ENCODE measurements at places on chromosomes 2 and 18.

DNA sequence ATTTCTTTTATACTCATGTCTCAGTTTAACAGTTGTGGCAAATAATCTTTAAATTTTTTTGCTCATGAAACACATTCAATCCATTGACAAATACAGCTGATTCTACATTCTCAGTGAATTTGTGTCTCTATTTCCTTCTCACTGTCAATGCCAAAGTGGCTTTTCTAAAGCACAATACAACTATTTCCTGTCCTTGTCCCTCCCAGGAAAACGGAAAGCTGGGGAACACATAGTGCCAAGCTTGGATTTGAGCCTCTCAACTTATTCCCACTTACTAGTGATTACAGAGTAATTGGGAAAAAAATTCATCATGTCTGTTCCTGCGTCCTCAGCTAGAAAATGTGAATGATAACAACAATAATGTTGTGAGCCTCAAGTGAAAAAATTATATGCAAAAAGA, 899.7 kb upstream of the CDH2 start:
- DNase-seq: no peak

GRCh38 chr2:86314125-86314524, 23.3 kb downstream of the REEP1 start:
- peak; percentile 32 for DNase-seq

GRCh38 chr2:86649119-86649947, 25.7 kb upstream of the RNF103 start:
- DNase-seq: no peak

DNA sequence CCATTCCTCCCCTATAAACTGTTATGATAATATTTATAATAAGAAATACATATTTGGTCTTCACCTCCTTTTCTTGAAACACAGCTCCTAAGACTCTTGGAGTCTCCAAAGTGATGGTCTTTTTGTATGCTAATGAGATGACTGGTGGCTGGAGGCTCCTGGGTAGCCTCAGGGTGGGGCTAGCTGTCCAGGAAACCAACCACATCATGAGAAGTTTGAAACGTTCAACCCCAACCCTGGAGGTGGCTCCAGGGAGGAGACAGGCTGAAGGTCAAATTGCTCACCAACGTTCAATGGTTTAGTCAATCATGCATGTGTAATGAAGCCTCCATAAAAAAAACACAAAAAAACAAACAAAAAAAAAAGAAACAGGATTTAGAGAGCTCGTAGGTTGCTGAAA, 298.7 kb upstream of the MGAT5 start:
- DNase-seq: no peak

DNA sequence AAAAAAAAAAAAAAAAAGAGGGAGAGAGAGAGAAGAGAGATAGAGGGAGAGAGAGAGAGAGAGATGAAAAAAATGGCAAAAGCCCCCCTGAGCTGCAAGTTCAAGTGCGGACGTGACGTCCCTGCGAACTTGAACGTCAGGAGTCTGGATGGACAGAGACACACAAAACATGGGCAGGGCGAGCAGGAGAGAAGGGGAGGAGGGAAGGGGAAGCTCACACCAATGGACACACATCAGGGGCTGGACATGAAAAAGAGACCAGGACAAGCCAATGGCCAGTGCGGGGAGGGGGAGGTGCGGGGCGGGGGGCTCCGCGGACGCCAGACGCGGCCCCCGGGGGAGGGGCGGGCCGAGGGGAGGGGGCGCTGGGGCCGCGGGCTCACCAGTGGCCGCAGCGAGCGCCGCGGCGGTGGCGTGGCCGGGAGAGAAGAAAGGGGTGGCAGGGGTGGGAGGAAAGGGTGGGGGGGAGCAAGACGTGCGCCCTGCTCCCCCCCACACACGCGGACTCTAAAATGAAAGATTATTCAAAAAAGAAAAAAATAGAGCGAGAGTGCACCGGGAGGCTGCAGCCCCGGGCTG, at the start of gene BCL11A:
Gene BCL11A (minus strand): TSS at position 160 of the 579 bp plus-strand sequence. CDS start 384 bp downstream, outside the sequence.
- DNase-seq: no peak

- no peak for DNase-seq
These were observed 1620.0 kb downstream of the SUCLG1 start for GRCh38 chr2:82839036-82839435.

DNA sequence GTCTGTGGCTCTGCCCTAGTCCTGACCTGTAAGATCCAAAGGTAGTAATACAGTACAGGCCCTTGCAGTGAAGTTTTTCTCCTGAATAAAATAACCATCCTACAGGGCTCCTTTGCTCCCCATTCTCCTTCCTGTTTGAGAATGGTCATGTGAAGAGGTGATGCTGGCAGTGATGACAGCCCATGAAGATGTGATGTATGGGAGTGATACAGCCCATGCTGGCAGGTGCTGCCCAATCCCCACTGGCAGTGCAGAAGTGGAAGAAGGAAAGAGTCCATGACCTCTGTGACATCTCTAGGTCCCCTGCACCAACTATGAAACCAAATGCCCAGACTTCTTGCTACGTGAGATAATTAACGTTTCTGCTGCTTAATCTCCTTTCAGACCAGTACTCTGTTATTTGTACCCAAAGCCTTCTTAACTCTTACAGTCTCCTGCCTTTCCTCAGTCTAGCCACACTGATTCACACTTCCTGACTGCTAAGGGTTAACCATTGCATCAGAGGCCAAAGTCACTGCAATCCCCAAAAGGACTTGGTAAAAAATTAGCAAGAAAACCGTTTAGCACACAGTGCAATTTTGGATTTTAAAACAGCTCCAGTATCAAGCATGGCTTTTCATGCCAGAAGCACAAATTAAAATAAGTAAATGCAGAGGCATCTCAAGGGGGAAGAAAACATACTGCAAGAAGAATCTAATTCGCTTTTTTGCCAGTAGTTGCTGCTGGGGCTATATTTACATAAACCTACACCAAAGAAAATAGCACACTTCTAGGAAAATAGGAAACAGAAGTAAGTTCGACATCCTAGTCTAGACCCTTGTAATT, 98.0 kb downstream of the STK39 start:
- peak; percentile 17 for DNase-seq

- no peak for DNase-seq
These were observed 30.2 kb downstream of the MCFD2 start for GRCh38 chr2:46885376-46885775.

- peak; percentile 38 for DNase-seq
These were observed 580 bp upstream of the NDUFV2 start for GRCh38 chr18:9101730-9102507.

DNA sequence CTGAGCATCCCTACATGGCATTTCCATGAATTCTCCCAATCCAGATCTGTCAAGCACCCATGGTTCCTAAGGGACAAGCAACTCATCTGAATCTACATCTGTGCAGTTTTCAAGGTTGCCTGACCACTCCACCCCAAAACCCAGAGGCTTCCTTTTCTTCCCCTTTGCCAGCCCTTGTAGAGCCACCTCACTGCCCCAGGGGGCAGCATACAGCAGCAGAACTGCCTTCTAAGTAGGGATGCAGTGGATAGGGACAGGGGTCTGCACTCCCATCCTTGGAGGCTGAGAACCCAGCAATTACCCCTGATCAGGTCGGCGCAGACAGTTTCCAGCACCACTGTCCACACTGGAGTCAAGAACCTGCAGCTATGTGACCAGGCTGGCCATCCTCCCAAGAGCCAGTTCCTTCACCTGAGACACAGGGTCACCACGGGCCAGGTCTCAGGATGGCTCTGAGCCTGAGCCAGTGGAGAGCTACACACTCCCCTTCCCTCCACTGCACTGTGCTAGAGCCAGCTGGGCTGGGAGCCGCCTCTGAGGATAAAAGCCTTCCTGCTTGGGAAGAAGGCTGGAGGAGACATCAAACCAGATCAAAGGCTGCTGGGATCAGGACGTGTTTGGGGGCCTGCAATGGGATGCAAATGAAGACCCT, 283.1 kb downstream of the CELF4 start:
- no peak for DNase-seq

DNA sequence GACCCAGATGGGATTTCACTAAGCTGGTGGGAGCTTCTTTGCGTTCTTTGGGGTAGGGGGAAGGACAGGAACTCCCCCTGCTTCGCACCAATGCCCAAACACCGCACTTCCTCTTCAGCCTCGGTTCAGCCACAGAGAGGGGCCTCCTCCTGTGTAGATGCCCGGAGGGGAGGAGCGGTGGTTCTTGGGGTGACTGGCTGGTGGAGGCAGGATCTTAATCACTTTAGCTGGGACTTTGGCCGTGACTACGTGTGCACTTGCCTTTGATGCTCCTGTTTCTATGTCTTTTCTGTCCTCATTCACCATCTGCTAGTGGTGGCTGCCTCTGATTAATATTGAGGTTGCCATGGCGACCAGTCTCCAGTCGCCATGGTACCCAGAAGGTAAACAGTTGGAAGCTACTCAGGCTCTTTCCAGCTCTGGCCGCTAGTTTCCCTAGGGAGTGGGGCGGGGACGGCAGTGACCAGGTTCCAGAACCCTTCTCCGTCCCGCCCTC, 1.9 kb downstream of the CNGA3 start:
- peak; percentile 14 for DNase-seq

GRCh38 chr2:196117214-196117705, 48.6 kb upstream of the DNAH7 start:
- DNase-seq: no peak

DNA sequence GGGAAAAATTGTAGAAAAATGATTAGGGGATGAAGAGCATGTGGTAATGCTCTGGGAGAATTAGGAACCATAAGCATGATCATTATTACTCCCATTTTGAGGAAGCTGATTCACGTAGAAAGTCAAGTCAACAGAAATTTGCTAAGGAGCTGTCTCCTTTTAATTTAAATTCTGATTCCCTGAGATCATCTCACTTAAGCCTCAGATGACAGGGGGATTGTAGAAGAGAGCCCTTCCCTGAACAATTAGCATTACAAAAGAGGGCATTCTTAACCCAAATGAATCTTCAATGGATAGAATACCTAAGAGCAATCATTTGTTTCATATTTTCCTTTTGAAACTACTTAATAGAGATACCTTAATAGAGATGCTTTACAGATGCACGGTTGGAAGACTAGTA, 267.9 kb downstream of the NYAP2 start:
- no peak for DNase-seq

DNA sequence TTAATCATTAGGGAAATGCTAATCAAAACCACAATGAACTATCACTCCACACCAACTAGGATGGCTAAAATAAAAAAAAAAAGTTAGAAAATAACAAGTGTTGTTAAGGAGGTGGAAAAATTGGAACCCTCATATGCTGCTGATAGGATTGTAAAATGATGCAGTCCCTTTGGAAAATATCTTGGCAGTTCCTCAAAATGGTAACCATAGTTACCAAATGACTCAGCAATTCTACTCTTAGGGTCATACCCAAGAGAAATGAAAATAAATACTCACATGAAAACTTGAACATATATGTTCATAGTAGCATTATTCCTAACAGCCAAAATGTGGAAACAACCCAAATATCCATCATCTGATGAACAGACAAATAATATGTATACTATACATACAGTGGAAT, 15.7 kb upstream of the ACVR2A start:
- peak; percentile 42 for DNase-seq

DNA sequence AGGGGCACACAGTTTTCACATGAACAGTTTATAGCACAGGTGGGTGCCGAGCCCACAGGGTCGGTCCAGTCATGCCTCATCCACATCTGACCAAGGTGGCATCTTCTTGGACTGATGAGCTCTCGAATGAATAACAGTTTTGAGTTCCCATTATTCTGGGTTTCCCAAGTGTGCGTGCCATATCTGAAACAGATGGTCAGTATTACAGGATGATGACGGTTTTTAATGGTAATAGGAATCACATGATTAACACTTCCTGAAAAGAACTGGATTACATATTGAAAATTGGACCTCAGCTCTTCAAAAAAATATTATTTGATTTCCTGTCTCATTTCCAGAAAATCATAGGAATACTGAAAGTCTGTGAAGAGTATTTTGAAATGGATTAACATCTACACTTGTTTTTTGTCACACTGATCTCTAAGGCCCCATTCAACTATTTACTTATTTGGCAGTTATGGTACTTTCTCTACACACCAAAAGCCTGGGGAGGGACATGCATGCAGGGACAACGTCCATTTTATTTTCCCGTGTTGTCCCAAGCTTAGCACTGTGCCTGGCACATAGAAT, 22.2 kb upstream of the NAB1 start:
- no peak for DNase-seq

- no peak for DNase-seq
These were observed 877.7 kb downstream of the CBLN2 start for GRCh38 chr18:71666481-71666880.

- DNase-seq: no peak
These were observed 499.7 kb downstream of the PTH2R start for GRCh38 chr2:208906330-208906729.

DNA sequence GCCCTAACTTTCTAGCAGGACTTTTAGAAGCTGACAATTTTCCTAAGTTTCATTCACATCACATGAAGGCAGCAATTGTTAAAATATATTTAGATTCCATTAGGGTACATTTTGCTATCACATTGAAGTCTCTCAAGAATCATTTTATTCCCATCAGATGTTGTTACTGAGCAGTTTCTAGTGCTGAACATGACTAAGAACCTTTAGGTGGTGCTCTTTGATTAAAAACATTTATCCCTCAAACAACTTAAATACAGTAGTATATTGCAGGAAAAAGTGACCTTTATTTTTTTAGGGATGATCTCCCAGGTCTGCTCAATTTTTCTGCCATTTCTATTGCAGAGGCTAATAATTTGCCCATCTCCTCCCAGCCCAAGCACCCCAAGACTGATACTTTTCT, 22.9 kb upstream of the NARS1 start:
- DNase-seq: no peak

DNA sequence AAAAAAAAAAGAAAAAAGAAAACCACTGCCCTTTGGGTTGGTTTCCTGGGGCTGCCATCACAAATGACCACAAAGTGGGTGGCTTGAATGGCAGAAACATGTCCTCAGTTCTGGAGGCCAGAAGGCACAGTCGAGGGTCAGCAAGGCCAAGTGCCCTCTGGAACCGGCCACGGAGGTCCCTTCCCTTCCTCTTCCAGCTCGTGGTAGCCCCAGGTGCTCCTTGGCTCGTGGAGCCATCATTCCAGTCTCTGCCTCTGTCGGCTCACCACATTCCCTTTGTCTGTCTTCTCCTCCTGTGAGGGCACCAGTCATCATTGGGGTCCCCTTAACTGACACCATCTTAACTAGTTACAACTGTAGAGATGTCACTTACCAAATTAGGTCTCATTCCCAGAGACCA, 8.5 kb upstream of the NFATC1 start:
- DNase-seq: no peak

DNA sequence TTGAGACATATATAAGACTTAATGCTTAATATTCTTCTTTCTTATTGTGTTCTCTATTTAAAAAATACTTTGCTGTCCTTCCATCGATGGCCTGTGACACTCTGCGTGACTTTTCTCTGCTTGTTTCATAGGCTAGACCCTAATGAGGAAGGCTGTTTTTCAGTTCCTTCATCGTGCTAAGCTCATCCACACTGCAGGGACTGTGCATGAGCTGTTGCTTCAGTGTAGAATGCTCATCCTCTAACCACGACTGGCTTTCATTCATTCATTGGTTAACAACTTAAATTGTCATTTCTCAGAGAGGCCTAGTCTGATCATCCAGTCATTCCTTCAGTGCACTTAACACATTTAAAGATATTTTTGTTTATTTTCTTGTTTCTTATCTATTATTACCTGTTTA, 134.4 kb downstream of the CCDC85A start:
- no peak for DNase-seq

DNA sequence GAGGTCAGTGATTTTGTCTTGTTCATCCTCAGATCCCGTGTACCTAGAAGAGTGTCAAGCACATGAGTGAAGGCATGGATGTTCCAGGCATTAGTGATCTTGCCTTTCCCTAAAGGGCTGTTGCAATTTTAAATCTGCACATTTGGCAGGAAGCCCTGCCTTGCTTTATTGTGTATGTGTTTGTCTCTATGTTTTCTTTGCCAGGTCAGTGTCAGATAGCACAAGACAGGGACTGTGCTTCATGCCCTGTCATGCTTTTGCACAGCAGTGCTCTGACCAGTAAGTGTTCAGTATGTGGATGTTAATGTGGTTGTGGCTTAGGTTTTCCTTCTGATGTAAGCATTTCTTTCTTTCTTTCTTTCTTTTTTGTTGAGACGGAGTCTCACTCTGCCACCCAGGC, 131.5 kb downstream of the RGPD3 start:
- DNase-seq: no peak

All from RCC 7860 (cell line).